ENCODE measurements at places on chromosomes 16 and 17.
A peak's percentile ranks its signal among the peaks of the same experiment; 100 is the strongest.

DNA sequence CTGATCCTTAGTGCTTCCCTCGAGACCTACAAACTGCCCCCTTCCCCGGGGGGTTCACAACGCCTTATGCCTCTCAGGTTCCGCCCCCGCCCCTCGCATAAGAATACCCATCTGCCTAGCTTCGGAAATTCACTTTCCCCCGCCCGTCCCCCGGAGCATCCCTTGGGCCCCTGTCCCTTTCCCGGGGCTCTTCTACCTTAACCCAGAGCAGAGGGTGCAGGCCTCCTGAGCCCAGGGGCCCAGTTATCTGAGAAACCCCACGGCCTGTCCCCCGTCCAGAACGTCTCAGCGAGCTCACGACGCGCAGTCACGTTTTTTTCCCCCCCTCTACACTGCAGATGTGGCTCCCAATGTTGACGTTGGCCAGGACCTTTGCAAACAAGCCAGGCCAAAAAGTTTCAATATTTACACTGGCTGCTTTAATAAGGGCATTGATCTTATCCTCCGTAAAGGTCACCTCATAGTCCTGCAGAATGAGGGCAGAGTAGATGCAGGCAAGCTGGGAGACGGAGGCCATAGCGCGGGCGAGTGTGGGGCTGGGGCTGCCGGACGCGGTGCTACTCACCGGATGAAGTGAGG lies 1.4 kb upstream of the NBR1 start:
- DNase-seq: no peak

DNA sequence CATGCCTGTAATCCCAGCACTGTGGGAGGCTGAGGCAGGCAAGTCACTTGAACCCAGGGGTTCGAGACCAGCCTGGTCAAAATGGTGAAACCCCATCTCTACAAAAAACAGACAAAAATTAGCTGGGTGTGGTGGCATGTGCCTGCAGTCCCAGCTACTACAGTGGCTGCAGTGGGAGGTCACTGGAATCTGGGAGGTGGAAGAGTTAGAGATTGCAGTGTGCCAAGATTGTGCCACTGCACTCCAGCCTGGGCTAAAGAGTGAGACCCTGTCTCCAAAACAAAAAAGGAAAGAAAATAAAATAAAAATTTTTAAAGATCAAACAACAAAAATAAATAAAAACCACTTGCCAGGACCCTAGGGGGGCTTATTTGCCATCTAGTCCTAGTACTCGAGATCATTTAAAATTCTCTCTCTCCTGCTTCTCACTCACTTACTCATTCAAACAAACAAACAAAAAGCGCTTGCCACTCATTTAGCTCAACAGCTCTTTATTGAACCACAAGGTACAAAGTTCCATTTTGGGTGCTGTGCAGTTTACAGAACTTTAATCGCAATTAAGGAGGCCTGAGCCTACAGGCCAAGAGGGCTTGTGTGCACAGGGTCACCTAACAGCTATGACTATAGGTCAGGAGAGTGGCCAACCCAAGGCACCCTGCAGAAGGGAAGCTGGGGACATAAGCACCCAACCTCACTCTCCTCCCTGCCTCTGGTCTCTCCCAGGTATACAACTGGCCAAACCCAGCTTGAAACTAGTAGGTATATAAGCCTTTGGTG lies 4.4 kb downstream of the CHD9NB start:
- no peak for DNase-seq

DNA sequence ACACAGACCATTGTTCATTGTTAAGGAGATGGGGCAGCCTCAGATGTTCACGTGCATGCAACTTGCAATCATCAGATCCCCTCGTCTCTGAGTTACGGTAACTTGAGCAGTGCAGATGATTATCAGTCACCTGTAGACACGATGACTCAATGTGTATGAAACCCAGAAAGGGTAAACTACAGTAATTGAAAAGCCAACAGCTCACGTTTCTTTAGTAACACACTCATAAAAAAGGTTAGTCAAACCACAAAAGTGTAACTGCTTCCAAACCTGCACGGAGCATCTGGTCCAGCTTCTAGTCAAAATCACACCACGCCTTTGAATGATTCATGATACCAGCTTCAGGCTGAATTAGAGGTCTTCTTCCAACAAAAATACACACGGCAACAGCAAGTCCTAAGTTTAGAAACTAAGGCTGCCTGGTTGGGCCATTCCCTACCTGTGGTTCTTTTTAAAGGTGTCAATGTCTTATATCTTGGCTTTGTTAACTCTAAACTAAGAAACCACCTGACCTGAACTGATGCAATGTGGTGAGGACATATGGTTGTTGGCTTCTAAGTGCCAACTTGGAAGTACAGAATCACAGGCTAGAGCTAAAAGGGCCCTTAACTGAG lies 32.3 kb downstream of the GRB7 start:
- DNase-seq: peak; percentile 9

DNA sequence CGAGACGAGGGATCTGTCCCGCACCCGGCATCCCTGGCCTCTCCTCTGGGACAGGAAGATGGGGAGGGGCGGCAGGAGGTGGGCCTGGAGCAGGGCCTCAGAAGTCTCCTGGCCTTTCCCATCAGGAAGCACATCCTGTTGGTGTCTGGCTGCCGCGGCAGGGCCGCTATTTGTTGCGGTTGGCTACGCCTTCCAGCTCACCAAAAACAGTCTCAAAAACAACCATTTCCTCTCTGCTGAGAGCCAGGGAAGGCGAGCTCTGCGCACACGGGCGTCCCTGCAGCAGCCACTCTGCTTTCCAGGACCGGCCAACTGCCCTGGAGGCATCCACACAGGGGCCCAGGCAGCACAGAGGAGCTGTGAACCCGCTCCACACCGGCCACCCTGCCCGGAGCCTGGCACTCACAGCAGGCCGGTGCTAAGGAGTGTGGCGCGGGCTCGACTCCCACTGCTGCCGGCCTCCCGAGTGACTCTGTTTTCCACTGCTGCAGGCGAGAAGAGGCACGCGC lies at the start of gene TMEM204:
TMEM204 (plus strand) TSS at position 224 of the 509 bp plus-strand sequence. CDS start 610 bp downstream, outside the sequence.
- no peak for DNase-seq
